GM06990 (cell line): ENCODE measurements at places on chromosomes 1 and 21.
A peak's percentile ranks its signal among the peaks of the same experiment; 100 is the strongest.

GRCh38 chr1:168092566-168093355, 44.0 kb downstream of the GPR161 start:
- DNase-seq: no peak

DNA sequence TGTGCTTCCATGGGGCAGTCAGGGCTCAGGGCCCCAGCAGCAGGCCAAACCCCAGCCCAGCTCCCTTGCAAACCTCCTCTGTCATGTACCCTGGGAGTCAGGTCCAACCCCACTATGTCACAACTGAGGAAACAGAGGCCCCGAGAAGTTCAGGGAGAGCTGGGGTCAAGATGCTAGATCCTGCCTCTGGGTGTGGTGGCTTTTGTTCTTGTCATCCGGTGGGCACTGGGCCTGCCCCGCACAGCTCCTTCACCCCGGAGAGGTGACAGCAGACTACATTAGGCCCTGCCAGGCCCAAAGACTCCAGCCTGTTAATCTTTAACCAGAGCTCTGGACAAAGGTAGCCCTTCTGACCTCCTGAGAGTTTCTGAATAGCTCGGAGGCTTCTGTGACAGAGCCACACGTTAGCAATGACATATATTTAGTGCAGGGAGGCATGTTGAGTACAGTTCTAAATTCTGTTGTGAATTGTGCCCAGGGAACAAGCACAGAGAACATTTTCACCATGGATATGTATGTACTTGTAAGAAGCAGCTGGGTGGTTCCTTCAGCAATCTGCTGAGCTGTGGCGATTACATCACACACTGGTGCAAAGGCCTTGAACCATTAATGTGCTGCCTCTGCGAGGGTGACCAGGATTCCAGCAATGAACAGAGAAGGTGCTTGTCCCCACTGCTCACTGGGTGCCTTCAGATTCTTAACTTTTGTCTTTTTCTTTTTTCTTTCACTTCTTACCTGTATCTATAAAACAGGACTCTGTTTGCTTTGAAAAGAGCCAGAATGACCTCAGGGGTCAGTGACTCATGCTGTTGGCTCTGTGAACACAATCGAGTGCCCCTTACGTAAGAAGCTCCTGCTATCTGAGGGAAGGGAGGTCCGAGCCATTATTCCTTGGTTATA, 102.8 kb downstream of the RHOU start:
- no peak for DNase-seq

DNA sequence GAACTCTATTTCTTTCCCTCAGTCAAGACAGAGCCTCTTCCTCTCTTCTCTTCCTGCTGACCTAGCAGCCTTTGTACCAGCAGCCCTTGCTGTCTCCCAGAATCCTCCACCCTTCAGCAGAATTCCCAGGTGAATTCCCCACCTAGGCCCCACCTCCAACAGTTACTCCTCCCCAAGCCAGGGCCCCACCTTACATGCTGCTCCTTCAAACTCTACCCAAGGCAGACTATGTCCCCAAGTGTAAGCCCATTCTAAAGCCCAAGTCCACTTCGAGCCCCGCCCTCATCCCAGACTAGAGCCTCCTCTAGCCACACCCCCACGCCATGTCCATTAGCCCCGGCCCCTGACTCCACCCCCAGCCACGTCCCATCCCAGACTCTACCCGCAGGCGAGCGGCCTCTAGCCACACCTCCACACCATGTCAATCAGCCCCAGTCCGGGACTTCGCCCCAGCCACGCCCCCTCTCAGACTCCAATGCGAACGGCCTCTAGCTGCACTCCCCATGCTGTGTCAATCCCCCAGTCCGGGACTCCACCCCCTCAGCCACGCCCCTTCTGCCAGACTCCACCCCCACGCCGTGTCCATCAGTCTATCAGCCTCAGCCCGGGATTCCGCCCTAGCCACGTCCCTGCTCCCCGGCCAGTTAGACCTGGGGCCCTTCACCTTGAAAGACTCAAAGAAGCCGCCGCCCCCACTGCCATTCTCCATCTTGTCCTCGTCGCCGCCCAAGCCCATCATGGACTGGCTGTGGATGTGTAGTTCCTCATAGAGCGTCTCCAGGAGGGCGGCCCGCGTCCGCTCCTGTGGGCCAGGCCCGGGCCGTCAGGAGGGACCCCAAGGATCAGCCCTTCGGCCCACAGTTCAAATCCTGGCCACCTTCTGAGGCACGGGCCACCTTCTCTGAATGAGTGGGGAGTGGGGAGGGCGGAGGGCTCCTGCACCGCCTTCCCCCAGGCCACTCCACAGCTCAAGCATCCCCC, 61.3 kb downstream of the RAP1GAP start:
- peak; percentile 85 for DNase-seq

- no peak for DNase-seq
Observed at GRCh38 chr21:31911138-31911907, 38.5 kb downstream of the HUNK start.

DNA sequence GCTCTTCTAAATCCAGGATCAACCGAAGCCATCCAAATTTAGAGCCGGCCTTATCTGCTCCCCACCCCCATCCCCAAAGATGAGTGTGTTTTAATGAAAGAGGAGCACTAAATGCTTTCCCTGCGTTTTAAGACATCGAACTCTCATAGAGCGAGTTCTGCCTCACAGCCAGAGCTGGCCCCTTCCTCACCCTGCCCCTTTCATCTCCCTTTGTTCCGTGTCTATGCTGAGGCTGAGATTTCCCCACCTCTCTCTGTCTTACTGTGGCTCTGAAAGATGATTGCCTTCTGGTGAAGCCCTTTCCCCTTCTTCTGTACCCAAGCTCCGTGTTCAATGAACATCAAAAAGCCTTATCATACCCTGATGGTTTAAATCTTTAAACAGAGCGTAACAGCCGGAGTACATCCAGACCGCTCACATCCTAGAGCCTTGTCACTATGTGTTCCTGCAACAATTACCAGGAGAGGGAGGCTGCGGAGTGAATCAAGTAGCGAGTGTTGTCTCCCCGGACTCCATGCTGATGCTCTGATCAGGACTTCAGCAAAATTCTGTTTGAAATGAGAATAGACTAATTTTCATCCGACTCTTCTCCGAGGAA, 110.1 kb downstream of the ZNF326 start:
- no peak for DNase-seq

DNA sequence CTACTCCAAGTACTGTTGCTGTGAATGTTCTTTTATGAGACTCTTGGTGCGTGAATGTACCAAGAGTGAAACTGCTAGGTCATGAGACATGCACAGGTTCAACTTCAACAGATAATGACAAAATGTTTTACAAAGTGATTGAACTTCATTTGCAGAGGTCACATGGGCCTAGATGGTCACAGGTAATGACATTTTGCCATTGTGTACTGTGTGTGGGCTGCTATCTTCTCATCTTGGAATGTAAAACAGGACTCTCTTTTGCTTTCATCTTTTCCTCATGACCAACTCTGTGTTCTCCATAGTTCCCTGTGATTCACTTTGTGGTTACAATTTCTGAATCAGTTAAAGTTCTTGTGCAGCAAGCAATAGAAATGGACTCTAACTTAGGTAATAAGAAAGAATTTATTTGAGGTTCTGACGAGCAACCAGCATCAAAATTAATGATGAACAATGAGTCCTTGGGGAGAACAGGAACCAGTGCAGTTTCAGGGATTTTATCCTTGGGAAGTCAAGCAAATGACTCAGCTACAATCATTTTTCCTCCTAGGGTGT, 16.2 kb upstream of the TSNAX start:
- DNase-seq: no peak

DNA sequence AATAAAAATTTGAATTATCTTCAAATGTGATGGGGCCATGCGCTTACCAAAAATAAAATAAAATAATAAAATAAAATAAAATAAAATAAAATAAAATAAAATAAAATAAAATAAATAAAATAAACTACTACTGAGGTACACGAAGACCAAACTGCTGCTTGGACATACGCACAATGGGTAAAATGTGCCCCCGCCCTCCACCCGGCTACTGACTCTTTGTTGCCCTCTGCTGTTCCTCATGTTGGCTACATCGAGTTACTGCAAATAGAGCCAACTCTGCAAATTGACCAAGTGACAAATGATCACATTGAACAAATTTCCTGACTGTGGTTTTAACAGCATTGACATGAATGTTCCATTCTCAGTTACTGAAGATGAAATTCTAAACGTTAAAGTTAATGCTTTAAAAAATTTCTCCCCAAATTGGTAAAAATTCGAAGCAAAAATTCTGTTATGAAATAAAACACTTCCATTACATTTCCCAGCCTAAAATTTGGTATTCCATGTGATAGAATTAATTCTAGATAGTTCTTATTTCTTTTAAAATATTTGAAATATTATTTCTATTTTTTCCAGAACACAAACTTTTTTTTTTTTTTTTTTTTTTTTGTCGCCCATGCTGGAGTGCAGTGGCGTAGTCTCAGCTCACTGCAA, 18.8 kb upstream of the MAP1LC3C start:
- no peak for DNase-seq

DNA sequence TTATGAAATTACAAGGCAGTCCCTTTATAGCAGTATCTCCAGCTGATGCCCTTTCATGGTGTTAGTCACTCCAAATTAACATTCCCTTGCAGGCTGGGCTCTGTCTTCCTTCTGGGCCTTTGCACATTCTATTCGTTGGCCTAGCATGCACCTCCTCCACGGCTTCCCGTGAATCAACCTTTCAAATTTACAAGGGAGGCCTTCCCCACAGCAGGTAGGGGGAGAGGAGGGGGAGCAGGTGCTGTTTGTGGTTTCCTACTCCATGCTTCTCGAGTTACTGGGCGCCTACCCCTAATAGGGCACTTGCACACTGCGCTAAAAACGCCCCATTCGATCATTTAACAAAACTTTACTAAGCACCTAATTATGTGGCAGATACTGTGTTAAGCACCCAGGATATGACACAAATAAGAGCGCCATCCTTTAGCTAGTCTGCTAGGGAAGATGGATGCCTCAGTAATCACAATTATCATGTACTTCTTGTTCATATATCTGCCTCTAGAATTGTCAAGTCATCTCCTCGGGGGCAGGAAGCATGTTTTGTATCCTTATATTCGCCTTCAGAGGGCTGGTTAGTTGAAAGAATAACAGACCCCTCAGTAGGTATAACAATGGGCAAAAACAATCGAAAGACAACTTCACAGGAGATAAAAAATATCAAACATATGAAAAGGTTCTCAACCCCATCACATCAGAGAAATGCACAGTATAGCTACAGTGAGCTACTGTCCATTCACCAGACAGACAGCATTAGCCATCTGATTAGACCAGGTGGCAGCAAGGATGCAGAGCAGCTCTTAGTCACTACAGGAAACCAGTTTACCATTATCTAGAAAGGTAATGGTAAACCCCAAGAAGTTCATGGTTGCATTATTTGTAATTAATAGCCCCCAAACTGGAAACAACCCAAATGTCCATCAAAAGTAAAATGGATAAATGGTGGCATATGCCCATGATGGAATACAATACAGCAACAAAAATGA, 1.7 kb upstream of the ADAR start:
- peak; percentile 36 for DNase-seq

GRCh38 chr21:35119501-35120047, 70.5 kb upstream of the RUNX1 start:
- no peak for DNase-seq

GRCh38 chr1:24325587-24326449, 6.7 kb downstream of the GRHL3 start:
- DNase-seq: no peak

DNA sequence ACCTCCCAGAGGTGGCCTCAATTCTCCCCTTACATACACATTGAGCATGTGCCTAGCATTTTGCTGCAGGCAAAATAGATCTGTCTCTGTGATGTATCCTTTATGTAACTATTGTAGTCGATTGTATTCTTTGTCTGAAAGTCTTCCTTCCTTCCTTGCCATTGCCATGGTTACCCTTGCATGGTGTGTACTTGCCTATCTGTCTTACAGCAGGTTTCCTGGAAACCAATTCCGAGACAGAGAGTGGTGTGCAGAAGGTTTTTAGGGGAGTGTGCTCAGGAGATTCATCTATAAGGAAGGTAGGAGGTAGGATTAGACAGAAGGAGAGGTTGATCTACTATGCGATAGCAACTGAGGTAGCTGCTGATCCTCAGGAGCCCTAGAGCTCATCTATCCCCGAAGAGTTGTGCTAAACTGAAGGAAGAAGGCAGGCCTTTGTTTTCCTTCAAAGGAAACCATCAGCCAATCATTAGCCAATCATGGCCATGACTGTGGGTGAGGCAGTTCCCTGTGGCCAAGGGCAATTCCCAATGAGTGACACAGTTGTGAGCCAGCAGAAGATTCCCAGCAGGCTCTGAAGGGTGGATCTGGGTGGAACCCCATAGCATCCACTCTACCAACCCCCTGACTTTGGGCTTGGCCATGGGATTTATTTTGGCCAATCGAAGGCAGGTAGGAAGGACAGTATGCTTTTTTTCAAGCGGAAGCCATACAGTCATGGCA, 15.0 kb downstream of the CITED4 start:
- DNase-seq: no peak

DNA sequence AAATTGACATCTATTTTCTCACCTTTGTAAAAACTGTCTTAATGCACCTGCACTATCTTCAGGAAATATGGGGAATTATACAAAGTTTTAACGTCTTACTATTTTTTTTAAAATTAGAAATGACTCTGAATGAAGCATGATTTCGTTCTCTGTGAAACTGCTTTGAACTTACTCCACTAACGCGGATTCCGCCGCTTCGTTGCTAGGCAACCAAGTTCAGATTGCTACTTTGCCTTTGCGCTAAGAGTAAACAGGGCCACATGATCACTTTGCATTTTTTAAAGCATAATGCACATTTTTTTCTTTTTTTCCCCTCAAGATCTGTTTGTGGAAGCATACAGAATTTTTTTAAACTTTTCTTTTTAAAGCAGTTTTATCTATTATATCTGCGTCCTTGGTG, 690.5 kb downstream of the BRINP3 start:
- DNase-seq: no peak

GRCh38 chr21:36097427-36098181, 27.8 kb downstream of the CBR1 start:
- peak; percentile 56 for DNase-seq

DNA sequence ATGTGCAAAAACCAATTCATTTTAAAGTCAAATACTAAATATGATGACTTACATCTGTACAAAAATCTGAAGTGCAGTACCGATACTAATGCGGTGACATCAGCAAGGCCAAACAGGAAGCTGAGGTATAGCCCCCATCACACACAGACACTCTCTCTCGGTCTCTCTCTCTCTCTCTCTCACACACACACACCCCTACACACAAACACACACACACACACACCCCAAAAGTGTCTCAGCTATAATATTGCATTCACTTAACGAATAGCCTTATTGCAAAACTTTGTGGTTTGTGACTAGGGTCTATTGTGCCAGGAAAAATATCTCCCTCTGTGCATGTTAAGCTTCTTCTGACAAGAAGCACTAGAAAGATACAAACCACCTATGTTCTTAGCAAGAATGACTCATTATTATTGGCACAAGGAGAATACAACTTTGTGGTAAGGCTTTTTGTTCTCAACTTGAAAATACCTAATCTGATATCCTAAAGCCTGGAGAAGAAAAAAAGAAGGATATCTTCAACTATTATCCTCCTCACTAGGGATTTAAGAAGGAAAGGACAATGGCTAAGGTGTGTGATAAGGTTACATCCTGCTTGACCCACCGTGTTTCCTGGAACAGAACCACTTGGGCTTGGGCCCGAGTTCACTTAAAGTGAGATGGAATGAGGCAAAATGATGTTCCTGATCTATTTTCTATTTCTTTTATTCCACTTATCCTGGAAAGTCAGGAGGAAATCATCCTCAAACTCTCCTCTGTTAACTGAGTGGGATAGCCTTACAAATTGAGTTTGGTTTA, 107.1 kb downstream of the NIBAN1 start:
- peak; percentile 79 for DNase-seq

GRCh38 chr1:236179634-236180033, 37.3 kb downstream of the GPR137B start:
- DNase-seq: no peak
